ENCODE measurements at places on chromosomes 7 and 10. TPM values are rescaled to one million over a fixed set of nuclear protein-coding genes. Genes with fewer than 3 reads are reported as not detected.

Gene SLC13A1
- total RNA-seq, result not detected

Gene SFRP4
- total RNA-seq, result 0.10 TPM

Gene PRDX3
- total RNA-seq, result 269 TPM

Gene PILRB
- total RNA-seq, result 10.1 TPM

Gene MEST
- 22.6 TPM for total RNA-seq

Gene FZD1
- 10.1 TPM for total RNA-seq

Gene SH3PXD2A
- total RNA-seq, result 10.7 TPM
